Stimulated activated CD8-positive, alpha-beta memory T cell treated with anti-CD3 and anti-CD28 coated beads, Interleukin-15, amount 100 ng/mL, for 48 hours (primary cell): ENCODE measurements at places on chromosomes 3 and 15.

GRCh38 chr15:51932161-51932560 is 39.4 kb downstream of the LEO1 start:
- no peak for DNase-seq

DNA sequence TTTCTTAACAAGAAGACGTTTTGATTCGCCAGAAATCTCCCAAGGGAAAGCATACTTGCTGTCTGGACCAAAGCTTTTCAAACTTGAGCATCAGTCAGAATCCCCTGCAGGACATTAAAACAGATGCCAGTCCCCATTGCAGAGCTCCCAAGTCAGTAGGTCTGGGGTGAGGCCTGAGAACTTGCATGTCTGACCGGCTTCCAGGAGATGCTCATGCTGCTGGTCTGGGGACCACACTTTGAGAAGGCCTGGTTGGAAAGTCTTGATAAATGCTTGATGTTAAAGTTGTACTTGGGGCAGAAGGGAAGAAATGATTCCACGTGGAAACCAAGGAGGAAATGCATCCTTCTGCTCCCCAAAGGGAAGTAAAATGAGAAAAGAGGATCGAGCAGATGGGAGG is 24.3 kb upstream of the CAV3 start:
- DNase-seq = no peak

- no peak for DNase-seq
These were observed 134.0 kb upstream of the THRB start for GRCh38 chr3:24628523-24629258.

DNA sequence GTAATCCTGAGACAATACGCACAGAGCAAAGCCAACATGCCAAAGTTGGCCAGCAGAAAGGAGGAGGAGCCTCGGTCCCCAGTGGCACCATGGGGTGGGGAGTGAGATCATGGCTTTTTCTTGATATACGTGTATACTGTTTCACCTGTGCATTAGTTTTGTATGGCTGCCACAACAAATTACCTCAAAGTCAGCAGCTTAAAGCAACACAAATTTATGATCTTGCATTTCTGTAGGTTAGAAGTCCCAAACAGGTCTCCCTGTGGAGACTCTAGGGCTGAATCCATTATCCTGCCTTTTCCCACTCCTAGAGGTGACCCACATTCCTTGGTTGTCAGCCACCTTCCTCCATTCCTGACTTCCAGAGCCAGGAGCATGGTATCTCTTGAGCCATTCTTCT is 176.9 kb upstream of the NSMCE3 start:
- no peak for DNase-seq

DNA sequence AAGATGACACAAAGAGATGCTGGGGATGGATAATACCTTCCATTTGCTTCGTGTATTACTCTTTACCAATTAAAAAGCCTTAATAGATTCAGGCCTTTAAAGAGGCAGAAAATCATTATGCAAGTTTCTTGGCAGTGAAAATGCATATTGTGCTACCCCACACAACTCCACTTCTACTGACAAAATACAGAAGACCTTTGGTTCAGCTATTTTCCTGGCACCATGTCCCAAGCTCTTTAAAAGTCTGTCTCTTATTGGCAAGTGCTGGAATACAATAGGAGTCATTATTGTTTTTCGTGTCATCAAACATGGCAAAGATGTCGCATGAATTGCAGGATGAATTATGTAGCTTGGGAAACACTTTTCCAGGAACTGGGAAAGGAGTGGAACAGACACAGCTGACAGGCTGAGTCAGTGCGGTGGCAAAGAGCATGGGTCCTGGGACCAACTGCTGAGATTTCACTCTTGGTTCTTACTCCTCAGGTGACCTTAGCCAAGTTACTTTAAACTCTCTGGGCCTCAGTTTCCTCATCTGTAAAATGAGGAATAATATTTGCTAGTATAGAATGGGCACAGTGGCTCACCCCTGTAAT is 5.5 kb upstream of the TSPAN3 start:
- DNase-seq = no peak

DNA sequence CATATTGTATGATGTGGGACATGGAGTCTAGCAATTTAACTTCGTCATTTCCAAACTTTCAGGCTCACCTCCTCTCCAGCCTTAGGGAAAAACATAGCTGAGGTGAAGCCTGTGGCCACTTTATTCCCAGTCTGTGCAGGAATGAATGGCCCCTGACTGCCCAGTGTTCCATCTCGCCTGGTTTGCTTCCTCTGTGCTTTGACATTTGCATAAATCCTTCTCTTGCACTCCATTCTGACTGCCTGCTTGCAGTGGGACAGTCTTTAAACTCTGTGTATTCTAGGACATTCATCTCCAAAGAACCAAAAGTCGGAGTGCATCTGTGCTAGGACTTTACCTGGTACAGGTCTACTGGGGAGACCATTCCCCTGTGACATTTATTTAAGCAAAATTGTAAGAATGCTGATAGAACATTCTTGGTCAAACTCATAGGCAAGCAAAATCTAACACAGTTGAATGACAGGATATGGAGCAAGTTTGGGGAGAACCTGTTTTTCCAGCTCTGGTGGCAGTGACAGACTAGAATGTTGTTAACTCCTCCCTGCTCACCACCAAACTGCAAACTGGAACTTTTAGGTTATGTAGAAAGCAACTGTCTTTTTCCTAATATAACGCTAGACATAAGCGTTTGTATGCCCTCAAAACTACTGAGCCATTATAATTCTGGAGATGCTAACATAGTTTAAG is 22.1 kb downstream of the TMED3 start:
- DNase-seq = no peak

DNA sequence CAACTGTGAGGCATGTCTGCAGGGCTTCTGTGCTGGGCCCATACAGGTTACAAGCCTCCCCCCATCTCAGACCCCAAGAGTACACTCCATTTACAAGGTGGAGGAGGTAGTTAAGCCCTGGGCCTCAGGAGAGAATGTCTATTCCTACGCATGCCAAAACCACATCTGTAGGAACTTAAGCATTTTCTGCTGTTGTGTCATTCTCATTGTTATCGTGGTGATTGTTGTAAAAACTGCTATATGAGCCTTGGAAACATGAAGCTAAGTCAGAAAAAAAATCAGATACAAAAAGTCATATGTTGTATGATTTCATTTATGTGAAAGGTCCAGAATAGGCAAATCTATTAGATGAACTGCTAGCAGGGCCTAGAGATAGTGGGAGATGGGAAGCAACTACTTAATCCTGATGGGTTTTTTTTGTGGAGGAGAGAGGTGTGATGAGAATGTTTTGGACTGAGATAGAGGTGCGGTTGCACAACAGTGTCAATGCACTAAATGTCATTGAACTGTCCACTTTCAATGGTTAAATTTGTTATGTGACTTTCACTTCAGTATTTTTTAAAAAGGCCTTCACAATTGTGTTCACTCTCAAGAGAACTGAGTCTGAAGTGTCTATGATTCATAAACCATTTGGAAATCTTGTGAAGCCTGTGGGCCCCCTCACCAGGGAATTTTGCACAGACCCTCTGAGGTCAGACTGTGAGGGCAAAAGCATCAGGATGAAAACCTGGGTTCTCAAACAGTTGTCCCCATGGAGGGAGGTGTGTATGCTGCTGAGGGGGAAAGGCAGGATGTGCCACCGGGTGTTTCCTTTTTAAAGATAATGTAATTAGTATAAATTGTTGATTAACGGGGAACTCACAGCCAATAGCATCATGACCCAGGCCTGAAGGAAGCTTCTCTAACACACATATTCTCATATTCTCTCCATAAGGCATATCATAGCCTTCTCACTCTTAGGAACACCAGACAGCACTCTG is 3.2 kb downstream of the RTP3 start:
- no peak for DNase-seq

DNA sequence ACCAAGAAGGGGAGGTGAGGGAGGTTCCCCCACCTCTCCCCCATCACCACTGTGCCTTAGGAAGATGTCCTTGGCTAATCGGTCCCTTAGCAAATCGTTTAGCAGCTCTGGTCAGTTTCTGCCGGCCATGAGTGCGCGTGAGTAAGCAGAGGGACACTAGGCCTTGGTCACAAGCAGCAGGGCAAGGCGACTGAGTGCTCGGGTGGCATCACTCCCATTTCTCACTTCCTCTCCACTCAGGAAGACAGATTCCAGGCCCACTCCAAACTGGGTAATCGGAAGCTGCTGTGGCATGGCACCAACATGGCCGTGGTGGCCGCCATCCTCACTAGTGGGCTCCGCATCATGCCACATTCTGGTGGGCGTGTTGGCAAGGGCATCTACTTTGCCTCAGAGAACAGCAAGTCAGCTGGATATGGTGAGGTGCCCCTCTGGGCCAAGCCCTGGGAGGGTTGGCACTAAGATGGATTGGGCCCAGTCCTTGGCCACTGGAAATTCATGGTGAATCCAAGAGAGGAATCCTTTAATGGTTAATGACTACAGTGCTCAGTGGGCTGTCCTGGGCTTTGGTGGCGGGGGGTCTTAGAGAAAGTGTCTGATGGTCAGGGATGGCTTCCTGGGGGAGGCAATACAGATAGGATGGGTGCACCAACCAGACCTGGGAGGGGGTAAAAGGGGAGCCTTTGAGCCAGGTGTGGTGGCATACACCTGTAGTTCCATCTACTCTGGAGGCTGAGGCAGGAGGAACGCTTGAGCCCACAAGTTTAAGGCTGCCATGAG is 4.0 kb downstream of the PARP3 start:
- no peak for DNase-seq

DNA sequence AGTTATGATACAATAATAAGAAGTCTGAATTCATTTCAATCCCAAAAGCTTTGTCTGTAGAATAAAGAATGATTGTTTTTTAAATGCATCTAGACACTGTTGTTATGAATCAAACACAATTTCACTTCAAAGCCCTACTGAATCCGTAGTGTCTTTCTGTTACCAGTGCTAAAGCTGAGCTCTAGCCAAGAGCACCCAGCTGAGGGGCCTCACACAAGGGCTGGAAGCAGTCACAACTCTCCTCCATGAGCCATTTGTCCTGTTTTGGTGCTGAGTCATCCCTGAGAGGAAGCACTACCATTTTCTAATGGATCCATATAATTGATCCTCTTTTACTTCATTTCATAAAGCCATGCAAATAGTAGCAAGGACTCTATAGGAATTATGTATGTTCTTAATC is 158.2 kb upstream of the ANKRD28 start:
- DNase-seq = no peak

DNA sequence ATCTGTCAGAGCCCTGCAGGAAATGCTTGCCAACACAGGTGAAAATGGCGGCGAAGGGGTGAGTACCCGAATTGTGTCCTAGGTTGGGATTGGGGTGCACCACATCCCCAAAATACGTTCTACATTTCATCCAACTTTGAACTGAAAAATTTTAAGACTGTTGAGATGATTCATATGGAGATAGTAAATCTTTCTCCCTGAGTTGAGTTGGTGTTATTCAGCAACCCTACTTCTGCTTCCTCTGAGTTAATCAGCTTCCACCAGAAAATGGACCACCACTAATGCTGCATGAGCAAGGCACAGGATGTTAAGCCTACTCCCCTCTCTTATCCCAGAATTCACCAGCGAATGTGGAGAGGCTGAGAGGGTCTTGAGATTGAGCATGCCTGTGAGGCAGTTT is 192.9 kb downstream of the RYR3 start:
- no peak for DNase-seq

DNA sequence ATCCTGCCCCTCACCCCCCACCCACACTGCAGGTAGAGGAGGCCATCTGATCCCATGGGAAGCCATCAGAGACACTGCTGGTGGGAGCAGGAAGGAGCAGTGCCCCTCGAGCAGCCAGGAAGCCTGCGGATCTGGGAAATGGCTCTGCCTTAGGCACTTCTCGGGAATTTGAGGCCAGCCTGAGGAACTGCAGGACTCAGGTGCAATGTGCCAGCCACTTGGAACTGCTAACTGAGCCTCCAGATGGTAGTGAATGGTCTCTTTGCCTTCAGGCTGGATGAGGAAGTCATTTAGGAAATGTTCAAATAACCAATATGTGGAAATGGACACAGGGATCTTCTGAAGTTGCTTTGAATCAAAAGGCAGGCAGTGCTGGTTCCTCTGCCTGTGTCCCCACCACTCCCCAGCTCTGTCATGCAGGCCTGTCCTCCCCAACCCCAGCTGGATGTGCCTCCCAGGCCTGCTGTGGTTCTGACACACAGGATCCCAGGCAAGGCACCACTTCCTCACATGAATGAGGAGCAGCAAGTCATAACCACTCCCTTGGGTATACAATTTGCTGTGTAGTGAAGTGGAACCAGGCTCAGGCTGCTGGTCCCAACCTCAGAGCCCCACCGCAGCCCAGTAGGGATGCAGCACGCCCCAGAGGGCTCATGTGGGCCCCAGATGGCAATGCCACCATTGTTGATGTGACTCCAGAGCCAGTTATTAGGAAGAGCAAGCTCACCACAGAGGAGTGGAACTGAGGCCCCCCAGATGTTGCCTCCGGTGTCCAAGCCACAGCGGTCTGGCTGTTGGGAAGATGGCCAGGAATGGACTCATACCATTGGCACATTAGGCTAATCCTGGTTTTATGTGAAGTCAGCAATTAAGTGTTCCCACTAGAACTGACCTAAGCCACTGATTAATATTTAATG is 46.5 kb upstream of the LIMD1 start:
- no peak for DNase-seq

DNA sequence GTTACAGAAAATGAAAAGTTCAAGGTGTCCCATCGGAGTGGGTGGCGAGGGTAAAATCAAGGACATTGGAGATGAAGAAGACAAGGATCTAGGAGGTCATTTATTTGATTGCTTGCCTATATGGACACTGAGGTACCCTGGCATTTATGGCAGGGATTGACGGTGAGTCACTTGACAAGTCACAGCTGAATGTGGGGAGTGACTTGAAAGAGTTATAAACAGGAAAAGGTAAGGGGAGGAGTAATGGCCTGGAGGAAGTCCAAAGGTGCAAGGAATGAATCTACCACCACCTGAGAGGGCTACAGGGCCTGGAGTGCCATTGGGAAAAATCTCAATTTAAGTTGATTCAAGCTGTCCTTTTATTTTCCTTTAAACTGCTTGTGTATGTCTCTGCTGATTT is 11.8 kb upstream of the SGO1 start:
- DNase-seq = no peak

DNA sequence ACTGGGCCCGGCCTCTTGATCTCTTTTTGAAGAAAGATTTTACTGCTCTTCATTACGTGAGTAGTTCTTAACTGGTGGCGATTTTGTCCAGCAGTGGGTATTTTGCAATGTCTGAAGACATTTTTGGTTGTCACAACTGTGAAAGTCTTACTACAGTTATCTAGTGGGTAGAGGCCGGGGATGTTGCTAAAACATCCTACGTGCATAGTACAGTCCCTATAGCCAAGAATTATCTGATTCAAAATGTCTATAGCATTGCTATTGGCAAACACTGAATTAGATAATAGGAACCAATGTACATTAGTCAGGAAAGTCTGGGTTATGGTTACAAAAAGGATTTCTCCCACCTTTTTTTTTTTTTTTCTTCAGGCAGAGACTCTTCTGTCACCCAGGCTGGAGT is 38.1 kb downstream of the FOXL2 start:
- no peak for DNase-seq
